ENCODE measurements at places on chromosomes 3 and 15.

GRCh38 chr15:48112242-48112641 lies 8.5 kb upstream of the SLC24A5 start:
- no peak for DNase-seq

- no peak for DNase-seq
Measured at GRCh38 chr3:180306691-180307090, 270.0 kb upstream of the PEX5L start.

GRCh38 chr3:179196700-179197099 lies 48.5 kb downstream of the PIK3CA start:
- DNase-seq = no peak

DNA sequence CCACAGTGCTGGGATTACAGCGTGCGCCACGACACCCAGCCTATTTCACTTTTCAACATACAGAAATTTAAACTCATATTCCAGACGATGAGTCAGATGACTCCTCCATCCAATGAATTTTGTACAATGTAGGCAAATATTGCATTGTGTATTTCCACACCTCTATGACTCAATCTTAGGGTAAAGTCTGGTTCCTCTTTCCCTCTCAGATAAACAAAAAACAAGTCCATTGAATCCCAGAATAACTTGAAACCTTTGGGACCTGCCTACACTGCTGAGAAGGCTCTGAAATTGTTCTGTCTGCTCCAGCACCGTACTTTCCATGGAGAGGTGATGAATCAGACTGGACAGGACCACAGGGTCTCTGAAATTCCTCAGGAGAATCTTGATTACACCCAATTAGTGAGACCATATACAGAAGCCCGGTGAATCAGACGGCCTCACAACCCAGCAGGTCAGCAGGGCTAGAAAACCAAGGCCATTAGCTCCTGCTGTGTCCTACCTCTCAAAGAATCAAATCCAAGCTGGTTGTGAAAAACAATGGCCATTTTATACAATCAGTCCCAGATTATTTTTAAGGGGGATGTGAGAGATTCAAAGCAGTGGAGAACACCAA lies 112.6 kb downstream of the ERC2 start:
- no peak for DNase-seq

DNA sequence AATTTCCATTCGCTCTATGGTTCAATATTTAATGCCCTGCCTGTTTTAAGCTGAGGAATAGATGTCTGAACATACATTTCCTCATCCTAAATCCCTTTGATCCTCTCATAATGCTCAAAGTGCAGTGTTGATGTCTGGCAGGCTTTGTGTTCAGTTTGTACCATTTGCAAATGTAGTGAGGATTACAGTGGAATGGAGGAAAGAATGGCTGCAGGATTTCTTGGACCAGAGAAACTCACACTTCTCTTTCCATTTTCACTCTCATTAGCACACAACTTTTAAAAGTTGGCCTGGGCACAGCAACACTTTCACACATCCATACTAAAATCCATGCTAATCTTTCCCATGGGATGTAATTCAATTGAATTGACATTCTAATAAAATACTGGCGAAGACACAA lies 28.6 kb upstream of the THRB start:
- no peak for DNase-seq

DNA sequence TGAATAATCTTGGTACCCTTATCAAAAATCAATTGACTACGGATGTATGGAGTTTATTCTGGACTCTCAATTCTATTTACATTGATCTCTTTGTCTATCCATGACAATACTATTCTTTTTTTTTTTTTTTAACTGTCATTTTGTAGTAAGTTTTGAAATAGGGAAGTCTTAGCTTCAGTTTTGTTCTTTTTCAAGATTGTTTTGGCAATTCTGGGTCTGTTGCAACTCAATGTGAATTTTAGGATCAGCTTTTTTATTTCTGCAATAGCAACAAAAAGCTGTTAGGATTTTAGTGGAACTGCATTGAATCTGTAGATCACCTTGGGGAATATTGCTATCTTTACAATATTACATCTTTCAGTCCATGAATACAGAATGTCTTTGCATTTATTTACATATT lies 21.4 kb downstream of the BTLA start:
- no peak for DNase-seq

DNA sequence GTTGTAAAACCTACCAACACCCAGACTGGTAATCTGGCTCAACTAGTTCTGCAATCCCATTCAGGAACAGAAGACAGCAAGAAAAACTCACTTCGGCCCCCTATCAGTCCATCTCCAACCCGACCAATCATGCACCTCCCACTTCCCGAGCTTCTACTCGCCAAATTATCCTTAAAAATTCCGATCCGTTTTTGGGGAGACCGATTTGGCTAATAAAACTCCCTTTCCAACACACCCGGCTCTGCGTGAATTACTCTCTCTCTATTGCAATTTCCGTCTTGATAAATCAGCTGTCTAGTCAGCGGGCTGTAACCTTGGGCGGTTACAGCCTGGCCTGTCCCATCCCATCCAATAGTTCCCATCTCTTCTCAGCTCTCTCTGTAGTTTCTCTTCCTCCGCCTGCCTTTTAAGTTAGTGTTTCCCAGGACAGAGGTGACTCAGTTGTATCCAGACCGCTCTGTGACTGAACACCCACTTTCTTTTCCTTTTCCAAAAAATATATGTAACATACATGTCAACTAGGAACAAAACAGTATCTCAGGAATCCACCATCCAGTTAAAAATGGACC lies 780 bp upstream of the ACAD9 start:
- no peak for DNase-seq

DNA sequence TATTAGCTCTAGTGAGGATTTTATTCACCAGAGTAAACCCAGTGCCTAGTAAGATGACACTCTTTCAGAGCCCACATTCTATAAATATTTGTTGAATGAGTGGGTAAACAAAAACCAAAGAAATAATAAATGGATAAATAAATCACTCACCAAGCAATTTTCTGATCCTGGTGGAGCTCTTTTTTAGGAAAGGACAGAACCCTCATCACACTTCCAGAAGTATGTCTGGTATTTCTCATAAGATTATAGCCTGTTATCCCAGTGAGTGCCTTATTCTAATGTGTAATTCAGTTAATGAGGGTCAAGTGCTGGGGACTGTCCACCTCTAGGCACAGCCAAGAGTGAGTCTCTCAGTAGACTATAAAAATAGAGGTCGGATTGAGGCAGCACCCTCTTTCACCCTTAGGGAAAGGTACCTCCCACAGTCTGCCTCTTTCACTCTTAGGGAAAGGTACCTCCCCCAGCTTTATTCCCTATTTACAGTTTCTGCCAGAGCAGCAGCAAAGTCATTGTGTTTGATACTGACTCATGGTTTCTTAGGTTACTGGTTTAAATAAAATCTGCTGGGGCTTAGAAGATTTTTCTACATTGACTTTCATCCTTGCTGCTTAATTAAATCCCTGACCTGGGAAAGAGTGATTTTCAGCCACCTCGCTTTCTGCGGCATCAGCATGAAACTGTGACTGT lies 145.0 kb downstream of the STAC start:
- DNase-seq = no peak

GRCh38 chr3:50068134-50068533 lies 20.6 kb upstream of the RBM5 start:
- DNase-seq = no peak

- no peak for DNase-seq
Measured at GRCh38 chr3:157082305-157082982, 77.5 kb downstream of the CCNL1 start.

DNA sequence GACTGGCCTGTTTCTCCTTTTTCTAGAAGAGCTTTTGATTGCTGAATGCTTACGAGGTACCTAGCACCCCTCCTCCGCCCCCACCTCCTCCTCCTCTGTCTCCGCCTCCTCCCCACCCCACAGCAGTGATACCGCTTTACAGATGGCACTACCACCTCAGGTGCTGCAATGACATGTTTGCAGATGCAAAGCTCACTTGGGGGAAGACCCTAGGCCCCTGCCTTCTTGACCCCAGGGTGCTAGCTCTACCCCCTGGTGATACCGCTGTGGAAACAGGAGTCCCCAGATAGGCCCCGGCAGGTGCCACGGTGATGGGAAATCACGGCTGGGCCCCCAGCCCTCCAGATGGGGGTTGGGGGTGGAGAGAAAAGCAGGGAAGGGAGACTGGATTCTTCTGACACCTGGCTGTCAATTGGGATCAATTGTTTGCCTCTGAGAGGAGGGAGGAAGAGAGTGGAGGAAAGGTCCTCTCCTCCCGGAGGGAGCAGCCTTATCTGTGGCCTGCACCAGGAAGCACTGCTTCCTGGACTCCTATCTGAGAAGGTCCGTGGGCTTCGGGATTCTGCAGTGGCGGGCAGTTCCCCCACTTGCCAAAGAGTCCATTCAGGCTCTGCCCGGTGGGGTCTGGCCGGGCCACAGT lies 37.6 kb downstream of the DNASE1L3 start:
- DNase-seq = no peak

GRCh38 chr3:189630767-189631372 lies 319 bp upstream of the TP63 start:
- no peak for DNase-seq

DNA sequence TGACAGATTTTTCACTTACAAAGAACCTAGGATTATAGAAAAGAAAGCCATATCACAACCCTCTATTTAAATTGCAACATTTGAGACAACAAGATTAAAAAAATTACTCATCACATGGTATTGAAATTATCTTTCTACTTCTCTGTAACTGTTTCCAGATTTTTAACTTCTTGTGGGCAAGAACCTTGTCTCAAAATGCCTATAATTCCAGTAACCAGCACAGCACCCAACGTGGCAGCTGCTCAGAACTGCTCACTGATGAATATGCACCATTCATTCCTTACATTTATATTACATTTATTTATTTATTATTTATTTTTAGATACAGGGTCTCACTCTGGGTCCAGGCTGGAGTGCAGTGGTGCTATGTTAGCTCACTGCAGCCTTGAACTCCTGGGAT lies 216.1 kb downstream of the THRB start:
- DNase-seq = no peak

- DNase-seq = no peak
Measured at GRCh38 chr3:112605285-112605684, 35.7 kb downstream of the CCDC80 start.

GRCh38 chr3:190048932-190049441 lies 71.7 kb downstream of the P3H2 start:
- DNase-seq = no peak

DNA sequence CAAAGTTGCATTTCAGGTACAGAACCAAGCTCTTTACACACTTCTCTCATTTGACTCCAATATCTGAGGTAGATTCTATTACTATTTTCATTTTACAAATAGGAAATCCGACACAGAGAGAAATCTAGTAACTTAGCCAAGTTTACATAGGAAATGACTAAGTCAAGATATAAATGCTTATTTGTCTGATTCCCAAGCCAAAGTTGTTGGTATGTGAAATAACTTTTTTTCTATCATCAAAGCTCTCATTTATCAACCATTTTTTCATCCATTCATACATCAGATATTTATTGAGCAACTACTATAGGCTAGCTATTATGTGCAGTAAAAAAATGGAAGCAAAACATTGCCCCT lies 89.2 kb upstream of the MITF start:
- no peak for DNase-seq

- DNase-seq = no peak
Measured at GRCh38 chr15:80464951-80465625, 60.9 kb downstream of the ARNT2 start.

GRCh38 chr3:197880491-197881269 lies 69.3 kb upstream of the RPL35A start:
- no peak for DNase-seq

DNA sequence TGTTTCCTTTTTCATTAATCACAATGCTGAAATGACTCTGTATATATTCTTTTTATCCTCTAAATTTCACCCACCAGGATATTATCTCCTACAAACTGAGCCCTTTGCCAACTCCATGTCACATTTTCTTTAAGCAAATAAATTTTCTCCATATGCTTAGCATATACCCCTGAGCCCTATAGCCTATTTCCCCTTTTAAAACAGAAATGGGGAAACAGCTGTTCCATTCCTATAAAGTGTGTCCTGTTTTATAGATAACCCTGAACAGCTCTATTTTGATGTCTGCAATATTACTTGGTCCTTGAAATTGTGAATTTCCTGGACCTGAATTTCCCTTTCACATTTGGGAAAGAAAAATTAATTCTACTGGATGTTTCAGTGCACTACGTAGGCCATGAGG lies 15.6 kb upstream of the FILIP1L start:
- no peak for DNase-seq

- no peak for DNase-seq
Measured at GRCh38 chr3:128307781-128308469, 154.6 kb downstream of the EEFSEC start.

DNA sequence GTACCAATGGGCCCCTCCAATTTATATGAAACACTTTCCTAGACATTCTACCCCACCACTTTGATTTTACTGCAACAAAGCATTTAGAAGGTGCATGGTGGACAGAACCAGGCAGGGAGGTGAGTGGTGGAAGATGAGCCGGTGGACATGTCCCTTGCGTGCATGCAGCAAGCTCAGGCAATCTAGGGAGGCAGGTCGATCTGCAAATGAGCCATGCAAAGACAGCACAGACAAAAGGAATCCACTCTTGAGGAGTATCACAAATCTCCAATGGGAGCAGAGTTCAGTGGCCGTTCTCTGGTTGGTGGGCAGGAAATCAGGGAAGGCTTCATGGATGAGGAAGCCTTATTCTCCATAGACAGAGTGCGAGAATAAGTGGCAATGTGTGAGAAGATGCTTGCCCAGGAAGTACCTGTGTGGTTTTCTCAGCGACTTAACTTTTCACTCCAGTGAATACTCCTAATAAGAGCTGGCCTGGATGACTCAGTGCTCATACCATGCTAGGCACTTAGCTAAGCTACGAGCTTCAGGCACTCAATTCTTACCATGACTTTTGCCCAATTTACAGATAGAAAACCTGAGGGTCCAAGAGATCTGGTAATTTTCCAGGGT lies 152.5 kb downstream of the FOXP1 start:
- no peak for DNase-seq

DNA sequence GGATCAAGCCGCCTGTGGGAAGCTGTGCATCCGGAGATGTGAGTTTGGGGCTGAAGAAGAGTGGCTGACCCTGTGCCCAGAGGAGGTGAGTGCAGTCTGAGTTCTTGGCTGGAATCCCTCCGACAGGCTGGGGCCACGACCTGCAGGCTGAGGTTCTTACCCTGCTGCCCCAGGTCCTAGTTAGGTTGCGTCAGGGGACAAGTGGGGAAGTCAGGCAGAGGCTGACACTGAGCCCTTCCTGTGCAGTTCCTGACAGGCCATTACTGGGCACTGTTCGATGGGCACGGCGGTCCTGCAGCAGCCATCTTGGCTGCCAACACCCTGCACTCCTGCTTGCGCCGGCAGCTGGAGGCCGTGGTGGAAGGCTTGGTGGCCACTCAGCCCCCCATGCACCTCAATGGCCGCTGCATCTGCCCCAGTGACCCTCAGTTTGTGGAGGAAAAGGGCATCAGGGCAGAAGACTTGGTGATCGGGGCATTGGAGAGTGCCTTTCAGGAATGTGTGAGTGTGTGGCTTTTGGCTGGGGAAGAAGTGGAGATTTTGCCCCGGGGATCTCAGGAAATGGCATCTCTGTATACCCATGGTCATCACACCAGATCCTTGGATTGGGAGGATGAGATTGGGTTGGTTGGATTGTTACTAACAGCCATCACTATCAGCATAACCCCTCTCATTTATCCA lies 1.3 kb downstream of the PPM1M start:
- no peak for DNase-seq
